Hepatocyte (in vitro differentiated cells): ENCODE measurements at places on chromosomes 3 and 15. TPM values are rescaled to one million over a fixed set of nuclear protein-coding genes. Genes with fewer than 3 reads are reported as not detected.
A peak's percentile ranks its signal among the peaks of the same experiment; 100 is the strongest.

DNA sequence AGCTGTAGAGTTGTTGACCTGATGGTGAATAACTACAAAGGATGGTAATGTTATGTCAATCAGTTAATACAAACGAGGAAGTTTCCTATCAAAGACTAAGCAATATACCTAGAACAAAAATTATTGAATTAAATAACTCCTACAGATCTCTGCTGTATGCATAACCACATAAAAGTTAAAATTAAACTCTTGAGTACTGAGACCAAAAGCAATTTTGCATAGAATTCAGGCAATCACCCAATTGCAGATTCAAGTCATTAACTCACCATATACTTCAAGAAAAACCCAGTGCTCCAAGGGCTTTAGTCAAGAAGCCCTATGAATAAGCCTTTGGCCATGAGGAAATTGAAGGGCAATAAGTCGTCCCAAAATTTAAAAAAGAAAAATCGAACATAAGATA lies 518.8 kb downstream of the MECOM start:
- DNase-seq, result no peak
- no peaks in the 10 kb centered on the region for H3K36me3 ChIP-seq
- peaks cover 8% of the 10 kb centered on the region for H3K4me1 ChIP-seq
- no peak overlapping the region for H3K27ac ChIP-seq
- H3K4me3 ChIP-seq, result no peak overlapping the region

ATP8B4 gene
- total RNA-seq, result 9.5 and 10.1 TPM in 2 replicates

FRMD4B gene
- total RNA-seq, result 20.7 and 28.1 TPM in 2 replicates

DNA sequence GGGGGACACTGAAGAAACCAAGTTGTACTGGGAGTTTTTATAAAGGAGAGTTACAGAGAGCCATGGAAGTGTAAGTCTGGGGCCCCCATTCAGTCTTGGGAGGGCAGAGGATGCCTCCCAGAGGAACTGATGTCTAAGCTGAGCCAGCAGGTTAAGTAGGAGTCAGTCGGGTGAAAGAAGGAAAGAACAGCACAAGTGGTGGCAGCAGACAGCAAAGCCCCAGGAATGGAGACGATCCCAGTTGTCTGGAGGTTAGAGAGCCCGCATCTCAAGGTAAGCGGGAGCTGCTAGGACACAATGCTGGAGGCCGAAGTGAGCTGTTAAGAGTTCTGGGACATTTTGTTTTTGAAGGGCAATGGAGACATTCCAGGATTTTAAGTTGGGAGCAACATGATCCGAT lies 88.8 kb downstream of the TAMM41 start:
- DNase-seq, result no peak
- no peaks in the 10 kb centered on the region for H3K36me3 ChIP-seq
- no peaks in the 10 kb centered on the region for H3K4me1 ChIP-seq
- H3K4me3 ChIP-seq, result no peak overlapping the region
- no peak overlapping the region for H3K27ac ChIP-seq

SEMA5B gene
- total RNA-seq, result 0.88 and 1.4 TPM in 2 replicates

CDC25A gene
- 5.3 and 7.9 TPM in 2 replicates for total RNA-seq

DNA sequence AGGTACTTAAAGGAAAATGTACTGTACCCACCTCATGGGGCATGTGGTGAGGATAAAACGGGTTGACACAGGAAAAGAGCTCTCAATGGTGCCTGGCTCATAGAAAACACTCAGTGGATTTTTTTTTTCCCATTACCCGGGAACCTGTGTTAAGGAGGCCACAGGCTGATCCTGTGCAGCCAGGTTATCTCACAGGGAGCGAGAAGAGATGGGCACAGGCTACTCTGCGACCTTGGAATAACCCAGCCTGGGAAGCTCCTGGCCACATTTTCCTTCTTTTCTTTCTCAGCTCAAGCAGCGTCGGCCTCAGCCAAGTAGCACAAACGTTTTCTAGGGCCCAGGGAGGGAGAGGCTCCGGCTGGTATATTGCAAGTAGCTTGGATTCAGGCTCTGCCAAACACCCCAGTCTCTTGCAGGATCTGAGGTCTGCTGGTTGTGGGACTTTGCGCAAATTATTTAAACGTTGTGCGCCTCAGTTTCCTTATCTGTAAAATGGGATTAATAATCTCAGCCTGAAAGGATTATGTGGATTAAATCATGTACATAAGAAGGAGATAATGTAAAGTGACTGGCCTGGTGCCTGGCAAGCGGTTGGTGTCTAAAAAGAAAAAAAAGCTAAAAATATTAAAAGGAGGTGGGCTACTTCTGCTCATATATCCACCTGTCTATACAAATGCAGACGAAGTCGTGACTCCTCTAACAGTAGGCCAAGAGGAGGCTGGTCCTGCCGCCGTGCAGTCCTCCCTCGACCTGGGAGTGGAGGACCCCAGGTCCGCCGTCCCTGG lies 2.2 kb downstream of the FURIN start:
- peak overlapping the region; percentile 96 for H3K4me3 ChIP-seq
- no peak for DNase-seq
- no peaks in the 10 kb centered on the region for H3K27me3 ChIP-seq
- H3K4me1 ChIP-seq, result peaks cover 62% of the 10 kb centered on the region

GRCh38 chr15:62119227-62119864 lies 45.7 kb downstream of the C2CD4B start:
- H3K27ac ChIP-seq, result peak overlapping the region; percentile 80
- H3K27me3 ChIP-seq, result no peaks in the 10 kb centered on the region
- DNase-seq, result peak; percentile 73
- H3K36me3 ChIP-seq, result no peaks in the 10 kb centered on the region
- H3K4me1 ChIP-seq, result peaks cover 21% of the 10 kb centered on the region
- H3K4me3 ChIP-seq, result no peak overlapping the region

DNA sequence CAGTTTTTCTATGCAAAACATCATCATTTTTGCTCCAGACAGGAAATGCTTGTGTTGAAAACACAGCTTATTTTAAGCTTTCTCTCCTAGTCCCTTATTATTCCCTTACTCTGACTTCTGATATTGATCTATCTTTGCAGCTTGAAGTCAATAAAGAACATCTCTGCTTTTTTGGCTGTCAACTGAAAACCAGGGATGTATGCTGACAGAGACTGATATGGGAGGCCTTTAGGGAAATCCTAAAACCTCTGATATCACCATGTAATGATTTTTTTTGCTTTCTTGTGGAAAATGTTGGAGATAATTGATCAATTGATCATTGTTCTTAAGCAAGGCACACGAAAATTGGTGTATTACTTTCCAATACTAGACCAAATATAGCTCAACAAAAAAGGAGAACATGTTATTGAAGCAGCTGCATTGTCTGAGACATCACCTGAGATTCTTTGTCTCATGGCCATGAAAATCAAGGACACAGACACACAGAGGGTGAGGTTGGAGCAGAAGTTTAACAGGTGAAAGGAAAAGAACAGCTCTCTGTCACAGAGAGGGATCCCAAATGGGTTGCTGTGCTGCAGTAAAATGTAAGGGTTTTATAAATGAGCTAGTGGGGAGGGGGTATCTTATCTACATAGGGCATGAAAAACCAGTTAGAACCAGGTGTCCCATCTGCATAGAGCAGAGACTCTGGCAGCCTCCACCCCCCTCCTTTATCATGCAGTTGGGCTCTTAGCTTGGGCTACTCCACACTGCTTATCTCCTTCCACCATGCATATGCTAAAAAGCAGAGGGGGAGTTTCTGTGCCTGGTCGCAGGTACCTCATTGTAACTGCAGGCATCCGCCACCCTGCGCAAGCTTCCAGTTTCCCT lies 17.0 kb upstream of the SENP7 start:
- H3K27me3 ChIP-seq, result no peaks in the 10 kb centered on the region
- H3K27ac ChIP-seq, result peak overlapping the region; percentile 49
- H3K36me3 ChIP-seq, result no peaks in the 10 kb centered on the region
- H3K4me3 ChIP-seq, result no peak overlapping the region

SAMMSON gene
- total RNA-seq, result 0.10 TPM in 1 of 2 replicates, not detected in the other

- no peaks in the 10 kb centered on the region for H3K27me3 ChIP-seq
- no peaks in the 10 kb centered on the region for H3K4me1 ChIP-seq
- H3K36me3 ChIP-seq, result no peaks in the 10 kb centered on the region
- H3K4me3 ChIP-seq, result no peak overlapping the region
These were observed 354.0 kb downstream of the LRTM1 start for GRCh38 chr3:54573858-54574257.

DNA sequence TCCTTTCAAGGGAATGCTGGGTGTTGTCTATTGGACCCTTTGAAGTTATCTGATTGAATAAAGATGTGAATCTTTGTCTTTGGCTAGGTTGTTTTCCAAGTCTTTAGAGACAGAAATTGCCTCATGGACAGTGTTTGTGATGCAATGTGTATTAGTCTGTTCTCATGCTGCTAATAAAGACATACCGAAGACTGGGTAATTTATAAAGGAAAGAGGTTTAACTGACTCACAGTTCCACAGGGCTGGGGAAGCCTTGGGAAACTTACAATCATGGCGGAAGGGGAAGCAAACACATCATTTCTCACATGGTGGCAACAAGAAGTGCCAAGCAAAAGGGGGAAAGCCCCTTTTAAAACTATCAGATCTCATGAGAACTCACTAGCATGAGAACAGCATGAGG lies 88.8 kb upstream of the PLXND1 start:
- H3K4me3 ChIP-seq, result no peak overlapping the region
- H3K36me3 ChIP-seq, result no peaks in the 10 kb centered on the region
- peak overlapping the region; percentile 6 for H3K27ac ChIP-seq
- H3K27me3 ChIP-seq, result no peaks in the 10 kb centered on the region

RETNLB gene
- total RNA-seq, result not detected in 2 replicates

POLR2H gene
- total RNA-seq, result 125 and 126 TPM in 2 replicates

DNA sequence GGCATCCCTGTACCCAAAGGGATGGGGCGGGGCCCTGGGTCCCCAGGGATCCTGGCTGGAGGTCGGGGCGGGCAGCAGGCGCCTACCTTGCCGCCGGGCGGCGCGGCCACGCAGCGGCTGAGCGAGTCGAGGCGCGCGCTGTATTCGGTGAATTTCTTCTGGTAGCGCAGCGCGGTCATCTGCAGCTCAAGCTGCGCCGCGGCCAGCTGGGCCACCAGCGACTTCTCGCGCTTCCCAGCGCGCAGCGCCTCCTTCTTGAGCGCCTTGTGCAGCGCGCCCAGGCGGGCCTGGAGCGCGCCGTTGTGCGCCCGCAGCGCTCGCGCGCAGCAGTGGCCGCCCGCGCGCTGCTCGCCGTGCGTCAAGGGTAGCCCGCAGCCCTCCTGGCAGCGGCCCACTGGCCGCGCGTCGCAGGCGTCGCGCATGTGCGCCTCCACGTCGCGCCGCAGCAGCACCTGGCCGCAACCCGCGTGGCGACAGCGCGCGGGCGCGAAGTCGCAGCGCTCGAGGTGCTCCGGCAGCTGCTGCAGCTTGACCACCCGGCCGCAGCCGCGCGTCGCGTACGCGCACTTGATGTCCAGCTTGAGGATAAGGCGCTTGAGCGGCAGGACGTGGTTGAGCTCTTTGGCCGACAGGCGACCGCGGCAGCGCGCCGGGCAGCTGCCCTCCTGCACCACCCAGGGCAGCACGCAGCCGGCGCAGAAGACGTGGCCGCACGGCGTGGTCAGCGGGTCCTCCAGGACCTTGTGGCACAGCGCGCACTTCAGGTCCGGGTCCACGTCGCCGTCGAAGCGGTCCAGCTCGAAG lies 522 bp downstream of the PDZRN3 start:
- DNase-seq, result peak; percentile 83
- no peaks in the 10 kb centered on the region for H3K36me3 ChIP-seq
- H3K4me3 ChIP-seq, result peak overlapping the region; percentile 39

DNA sequence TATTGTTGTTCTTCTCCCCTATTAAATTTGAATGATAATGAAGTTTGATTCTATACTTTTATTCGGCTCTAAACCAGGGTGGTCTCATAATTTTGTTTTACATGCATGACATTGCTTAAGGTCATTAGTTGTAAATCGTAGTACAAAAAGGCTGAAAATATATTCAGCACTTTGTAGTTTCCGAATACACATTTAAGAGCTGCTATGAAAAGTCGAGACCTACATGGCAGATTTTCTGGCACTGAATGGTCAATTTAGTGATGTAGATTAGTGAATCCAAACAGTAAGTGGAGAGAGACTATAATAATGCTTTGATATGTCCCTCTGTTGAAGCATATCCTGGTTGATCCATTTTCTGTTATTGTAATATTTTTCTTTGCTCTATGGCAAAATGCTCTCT lies 254.0 kb upstream of the SOX2 start:
- H3K36me3 ChIP-seq, result no peaks in the 10 kb centered on the region
- H3K27me3 ChIP-seq, result no peaks in the 10 kb centered on the region
- no peaks in the 10 kb centered on the region for H3K4me1 ChIP-seq
- no peak overlapping the region for H3K4me3 ChIP-seq
- H3K27ac ChIP-seq, result no peak overlapping the region
- DNase-seq, result no peak

IFT122 gene
- 14.6 and 17.3 TPM in 2 replicates for total RNA-seq

- H3K4me3 ChIP-seq, result no peak overlapping the region
- no peak for DNase-seq
- H3K27ac ChIP-seq, result no peak overlapping the region
These were observed 109.1 kb downstream of the ZNF385D start for GRCh38 chr3:21641959-21642358.

DNA sequence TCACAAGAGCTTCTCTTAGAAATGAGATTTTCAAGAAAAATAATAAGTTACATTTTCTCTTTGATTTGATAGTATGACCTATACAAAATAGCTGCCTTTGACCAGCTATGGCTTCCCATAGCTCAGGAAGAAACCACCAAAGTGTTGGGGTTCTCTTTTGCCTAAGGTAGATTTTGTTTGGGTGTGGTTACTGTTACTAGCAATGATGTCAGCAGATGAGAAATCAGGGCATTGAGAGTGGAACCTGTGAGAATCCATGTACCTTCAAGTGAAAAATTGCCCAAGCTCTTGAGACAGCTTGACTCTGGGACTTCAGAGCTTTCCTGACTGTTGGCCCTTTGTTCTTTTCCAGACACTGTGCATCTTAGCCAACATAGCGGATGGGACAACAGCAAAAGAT lies 45.6 kb downstream of the NME9 start:
- H3K27me3 ChIP-seq, result no peaks in the 10 kb centered on the region
- H3K4me3 ChIP-seq, result no peak overlapping the region
- no peaks in the 10 kb centered on the region for H3K4me1 ChIP-seq
- no peaks in the 10 kb centered on the region for H3K36me3 ChIP-seq

GRCh38 chr3:72449551-72449950 lies 398.7 kb downstream of the SHQ1 start:
- H3K36me3 ChIP-seq, result no peaks in the 10 kb centered on the region
- no peaks in the 10 kb centered on the region for H3K27me3 ChIP-seq
- DNase-seq, result no peak
- H3K4me3 ChIP-seq, result no peak overlapping the region
- peaks cover 5% of the 10 kb centered on the region for H3K4me1 ChIP-seq
- no peak overlapping the region for H3K27ac ChIP-seq

DNA sequence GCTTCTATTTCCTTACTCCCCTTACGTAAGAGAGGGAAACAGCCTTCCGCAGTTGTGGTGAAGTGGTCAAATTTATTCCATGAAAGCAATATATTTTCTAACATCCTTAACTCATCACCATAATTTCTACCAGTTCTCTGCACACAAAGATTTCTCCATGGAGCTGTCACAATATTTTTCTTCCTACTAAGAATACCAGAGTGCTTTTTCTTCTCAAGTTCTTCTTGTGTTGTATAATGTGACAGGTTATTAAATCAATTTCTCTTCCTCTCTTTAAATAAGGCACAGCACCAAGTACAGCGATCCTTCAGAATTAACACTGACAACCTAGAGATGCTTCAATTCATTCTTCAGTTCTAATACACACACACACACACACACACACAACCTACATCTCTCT lies 153.0 kb downstream of the CPNE4 start:
- H3K27ac ChIP-seq, result no peak overlapping the region
- H3K36me3 ChIP-seq, result no peaks in the 10 kb centered on the region
- no peak for DNase-seq
- no peaks in the 10 kb centered on the region for H3K27me3 ChIP-seq
